ENCODE measurements at places on chromosomes 16 and 17.

DNA sequence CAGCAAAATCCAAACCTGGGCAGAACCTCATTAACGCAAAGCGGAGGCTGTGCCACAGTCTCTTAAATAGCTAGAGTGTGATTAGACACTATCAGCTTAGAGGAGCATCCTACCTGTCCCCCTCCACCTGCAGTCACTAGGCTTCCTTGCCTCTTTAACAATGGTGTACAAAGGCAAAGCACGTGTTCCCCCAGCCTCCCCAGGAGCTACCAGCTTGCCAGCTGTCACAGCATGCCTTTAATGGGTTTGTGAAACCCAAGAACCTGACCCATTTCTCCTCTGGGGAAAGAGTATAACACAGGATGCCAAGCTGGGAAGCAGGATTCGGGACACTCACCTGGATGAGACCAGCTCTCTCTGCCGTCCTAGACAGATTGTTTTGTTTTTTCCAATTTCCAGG lies 37.2 kb upstream of the TBX2 start:
- no peak for DNase-seq

DNA sequence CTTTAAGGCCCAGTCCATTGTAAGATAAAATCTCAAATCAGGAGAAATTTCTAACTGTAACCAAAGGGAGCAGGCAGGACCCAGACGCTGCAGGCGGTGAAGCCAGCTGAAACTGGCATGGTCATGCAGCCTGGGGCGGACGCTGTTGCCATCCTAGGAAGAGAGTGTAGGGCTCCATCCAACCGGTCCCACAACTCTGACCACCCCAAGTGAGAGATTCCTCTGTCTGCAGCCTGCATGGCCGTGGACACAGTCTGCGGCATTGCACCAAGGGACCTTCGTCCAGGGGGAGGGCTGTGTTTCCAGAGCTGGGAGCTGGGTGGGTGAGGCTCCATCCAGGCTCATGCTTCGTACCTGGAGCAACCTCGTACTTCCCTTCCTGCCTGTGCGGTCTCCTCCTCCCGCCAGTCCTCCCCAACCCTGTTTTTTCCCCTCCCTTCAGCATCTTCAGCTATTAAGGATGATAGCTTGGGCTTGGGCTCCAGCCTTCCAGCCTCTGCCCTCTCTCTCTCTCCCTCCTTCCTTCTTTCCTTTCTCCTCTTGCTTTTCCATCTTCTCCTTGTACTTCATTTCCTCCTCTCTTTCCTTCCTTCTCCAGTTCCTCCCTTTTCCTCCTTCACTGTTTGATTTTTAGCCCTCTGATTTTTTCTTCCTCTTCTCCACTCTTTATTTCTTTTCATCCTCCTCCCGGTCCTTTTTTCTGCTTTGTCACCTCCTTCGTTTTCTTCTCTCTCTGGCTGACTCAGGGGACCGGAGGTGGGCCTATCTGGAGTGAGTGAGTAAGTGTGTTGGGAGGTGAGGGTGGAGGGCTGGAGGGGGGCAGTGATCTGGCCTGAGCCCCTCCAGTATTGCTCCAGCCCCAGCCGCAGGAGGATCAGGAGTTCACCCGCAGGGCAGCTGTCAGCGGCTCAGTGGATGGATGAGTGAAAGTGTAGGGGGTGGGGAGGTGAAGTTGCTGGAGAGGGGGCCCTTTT lies 17.0 kb upstream of the LHX1 start:
- no peak for DNase-seq

DNA sequence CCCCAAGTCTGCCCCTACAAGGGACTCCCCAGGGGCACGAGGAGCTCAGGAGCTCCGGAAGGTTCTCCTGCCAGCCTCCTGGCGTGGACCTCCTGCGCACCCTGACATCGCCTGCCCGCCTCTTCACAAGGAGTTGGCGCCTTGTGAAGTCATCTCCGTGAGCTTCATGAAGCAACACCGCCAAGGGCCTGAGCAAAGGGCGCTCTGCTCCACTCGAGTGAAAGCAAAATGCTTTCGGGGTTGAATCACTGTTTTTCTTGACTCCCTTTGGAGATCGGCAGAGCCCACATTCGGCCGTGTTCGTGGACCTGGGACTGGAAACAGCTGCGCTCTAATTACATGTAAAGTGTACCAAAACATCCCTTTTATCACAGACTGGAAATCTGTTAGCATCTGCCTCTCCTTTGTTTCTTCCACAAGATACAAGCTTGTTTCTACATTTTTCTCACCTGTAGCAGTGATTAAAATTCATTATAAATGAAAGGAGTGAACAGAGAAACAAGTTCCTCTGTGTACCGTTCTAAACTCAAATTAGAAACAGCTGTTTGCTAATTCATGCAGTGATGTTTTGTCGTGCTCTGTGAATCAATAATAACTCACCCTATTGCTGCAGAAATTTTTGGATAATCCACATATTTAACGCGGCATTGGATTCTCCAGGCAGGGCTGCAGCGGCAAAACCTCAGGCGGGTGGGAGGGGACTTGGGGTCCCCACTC lies 203.3 kb downstream of the ZNF423 start:
- DNase-seq, result no peak

- no peak for DNase-seq
Observed at GRCh38 chr16:65306722-65307121, 184.9 kb upstream of the CDH11 start.

DNA sequence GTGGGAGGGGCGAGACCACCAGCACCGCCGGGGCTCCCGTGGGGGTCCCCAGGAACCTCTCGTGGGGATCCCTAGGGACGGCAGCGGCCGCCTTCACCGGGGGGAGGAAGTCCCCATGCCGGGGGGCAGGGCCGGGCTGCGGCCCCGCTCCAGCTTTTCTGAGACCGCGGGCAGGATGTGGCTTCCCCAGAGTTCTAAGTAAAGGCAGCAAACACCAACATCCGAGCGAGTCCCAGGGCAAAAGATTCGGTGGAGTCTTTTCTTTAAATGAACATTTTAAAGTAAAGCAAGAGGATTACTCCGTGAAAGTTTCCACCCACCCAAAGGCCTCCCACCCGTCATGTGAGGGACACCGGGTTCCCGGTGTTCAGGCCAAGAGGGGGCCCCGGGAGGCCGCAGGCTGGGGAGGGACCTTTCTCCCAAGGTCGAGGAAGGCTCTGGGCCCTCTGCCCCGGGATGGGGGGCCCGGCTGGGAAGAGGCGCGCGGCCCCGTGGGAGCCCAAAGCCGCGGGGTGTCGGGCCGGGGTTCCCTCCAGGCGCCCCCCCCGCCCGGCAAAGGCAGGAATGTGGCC lies 137.2 kb upstream of the RPH3AL start:
- DNase-seq, result peak; percentile 84

Data from activated CD4-positive, alpha-beta T cell treated with anti-CD3 and anti-CD28 coated beads, Interleukin-2, amount 10 ng/mL, durations not matched to agents 7 days and 5 days (primary cell).